ENCODE measurements at places on chromosomes 7 and 10.

DNA sequence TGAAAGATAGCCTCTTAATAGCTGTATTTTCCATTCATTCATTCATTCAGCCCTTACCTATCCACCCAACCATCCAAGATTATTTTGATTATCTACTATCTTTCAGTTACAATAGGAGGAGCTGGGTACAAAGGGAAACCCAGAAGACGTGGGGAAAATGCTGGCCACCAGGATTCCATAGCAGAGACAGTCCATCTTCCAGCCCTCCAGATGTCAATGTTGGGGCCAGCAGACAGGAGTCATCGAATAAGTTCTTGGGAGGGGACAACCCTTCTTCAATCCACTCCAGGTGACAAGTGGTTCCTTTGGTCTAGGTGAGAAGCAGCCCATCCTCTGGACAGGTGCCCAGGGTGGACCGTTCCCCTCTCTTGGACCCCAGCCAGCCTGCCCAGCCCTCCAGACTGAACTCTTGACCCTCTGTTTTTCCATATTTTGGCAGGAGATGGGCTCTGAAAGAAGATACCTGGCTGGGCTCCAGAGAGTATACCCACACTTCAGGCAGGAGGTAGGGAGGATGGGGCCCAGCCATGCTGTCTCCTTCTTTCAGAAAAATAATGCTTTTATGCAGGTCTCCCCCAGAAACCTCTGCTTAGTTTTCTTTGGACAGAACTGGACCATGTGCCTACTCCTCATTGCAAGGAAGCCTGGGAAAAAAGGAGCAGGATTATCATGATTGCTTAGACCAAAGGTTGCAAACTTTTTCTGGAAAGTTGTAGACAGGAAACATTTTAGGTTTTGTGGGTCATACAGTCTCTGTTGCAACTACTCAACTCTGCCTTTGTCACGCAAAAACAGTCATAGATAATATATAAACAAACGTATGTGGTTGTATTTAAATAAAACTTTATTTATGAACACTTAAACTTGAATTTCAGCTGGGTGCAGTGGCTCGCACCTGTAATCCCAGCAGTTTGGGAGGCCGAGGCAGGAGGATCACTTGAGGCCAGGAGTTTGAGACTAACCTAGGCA, 95.5 kb upstream of the SMNDC1 start:
- DNase-seq: no peak

DNA sequence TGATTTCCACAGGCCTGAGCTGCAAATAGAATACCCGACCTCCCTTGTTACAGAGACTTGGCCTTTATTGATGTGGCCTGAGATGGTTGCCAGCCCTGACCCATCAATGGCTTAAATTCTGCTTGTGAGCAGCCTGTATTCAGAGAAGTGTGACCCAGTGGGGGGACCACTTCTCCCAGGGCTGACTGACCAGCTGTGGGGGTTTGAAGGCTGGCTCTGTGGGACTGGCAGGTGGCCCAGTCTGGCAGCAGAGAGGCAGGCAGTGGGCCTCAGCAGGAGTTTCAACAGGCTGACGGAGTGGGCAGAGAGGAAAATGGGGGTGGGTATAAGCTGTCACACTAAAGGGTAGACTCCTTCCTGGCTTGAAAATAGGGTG, 12.2 kb upstream of the PPIF start:
- DNase-seq: no peak

DNA sequence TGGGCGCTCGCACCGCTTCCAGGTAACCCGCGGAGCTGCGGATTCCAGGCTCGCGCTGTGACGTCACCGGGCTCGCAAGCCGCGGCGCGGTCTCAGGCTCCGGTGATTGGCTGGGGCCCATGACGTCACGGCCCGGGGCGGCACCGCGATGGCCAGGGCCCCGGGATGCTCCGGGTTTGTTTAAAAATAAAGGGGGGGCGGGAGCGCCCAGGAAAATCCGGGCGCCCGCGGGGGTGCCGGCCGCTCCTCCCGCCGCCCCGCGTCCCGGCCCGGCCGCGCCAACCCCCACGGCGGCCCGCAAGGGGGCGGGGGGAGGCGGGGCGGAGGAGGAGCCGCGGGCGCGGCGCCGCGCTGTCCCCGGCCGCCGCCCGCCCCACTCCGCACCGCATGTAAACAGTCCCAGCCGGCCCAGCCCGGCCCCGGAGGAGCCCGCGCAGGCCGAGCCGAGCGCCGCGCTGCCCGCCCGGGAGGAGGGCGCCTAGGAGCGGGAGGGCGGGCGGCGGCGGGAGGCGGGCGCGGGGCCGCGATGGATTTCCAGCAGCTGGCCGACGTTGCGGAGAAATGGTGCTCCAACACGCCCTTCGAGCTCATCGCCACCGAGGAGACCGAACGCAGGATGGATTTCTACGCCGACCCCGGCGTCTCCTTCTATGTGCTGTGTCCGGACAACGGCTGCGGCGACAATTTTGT, at the start of gene MTURN:
Gene MTURN, plus strand, starts transcription at position 376 of the 690 bp plus-strand sequence. Its CDS starts 151 bp downstream, at position 527.
- peak; percentile 83 for DNase-seq

- no peak for DNase-seq
These were observed 1.7 kb upstream of the LDB1 start for GRCh38 chr10:102121739-102122372.
